ENCODE measurements at places on chromosomes 1 and 21.

- DNase-seq, result no peak
Measured at GRCh38 chr1:212629450-212630157, 21.0 kb downstream of the ATF3 start.

GRCh38 chr1:186793582-186793927, 35.2 kb upstream of the PLA2G4A start:
- DNase-seq, result no peak

DNA sequence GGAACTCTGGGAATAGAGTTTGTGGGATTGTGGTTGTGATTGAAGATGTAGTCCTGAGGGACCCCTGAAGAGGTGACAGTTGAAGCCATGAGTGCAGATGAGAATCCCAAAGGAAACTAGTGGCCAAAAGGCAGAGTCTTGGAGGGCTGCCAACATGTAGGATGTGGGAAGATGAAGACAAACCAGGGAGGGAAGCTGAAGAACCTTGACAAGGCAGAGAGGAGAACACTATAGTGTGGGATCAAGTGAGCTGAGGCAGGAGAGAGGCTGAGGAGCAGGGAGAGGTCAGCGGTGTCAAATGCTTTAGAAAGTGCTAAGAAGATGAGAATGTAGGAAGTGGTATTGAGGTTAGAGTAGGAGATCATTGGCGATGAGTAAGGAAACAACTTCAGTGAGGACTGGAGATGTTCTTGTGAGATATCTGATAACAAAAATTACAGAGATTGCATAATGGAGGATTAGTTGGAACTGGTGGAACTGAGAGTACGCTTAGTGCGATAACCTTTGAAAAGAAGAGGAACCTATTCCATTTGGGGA, 88.5 kb upstream of the VCAM1 start:
- no peak for DNase-seq

DNA sequence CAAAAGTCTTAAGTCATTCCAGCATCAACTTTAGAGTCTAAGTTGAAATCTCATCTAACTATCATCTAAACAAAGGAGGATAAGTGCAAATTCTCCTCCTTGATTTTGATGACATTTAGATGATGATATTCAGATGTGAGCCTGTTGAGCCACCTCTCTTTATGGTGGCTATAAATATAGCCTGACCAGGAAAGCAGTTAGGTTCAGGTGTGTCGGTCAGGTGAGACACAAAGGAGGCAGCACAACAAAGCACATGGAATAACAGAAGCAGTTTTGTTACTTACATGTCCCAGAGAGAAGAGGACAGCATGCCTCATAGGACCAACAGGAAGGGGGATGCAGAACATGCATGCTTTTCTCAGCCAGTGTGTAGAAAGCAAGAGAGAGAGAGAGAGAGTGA, 30.6 kb upstream of the PLA2G2A start:
- DNase-seq, result no peak

GRCh38 chr1:67429528-67430357, 459 bp downstream of the SERBP1 start:
- peak; percentile 28 for DNase-seq

DNA sequence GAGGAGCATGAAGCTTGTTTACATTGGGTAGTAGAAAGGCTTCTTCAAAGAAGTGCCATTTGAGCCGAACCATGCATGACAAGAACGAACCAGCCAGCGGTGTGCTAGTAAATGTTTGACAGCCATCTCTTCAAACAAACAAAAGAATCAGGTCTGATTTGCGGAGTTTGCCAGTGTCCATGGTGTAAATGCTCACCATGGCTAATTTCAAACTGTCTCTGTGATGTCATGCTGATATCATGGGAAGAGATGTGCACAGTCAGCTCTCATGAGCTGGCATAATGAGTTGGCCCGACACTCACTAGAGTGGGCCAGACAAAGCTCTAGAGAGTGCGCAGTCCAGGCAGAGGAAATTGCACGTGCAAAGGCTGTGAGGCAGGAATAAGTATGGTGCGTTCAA, 101.1 kb downstream of the KAZN start:
- no peak for DNase-seq

- no peak for DNase-seq
Measured at GRCh38 chr1:90007979-90008404, 13.1 kb downstream of the ZNF326 start.

- DNase-seq, result no peak
Measured at GRCh38 chr1:37001703-37002102, 32.6 kb downstream of the GRIK3 start.

DNA sequence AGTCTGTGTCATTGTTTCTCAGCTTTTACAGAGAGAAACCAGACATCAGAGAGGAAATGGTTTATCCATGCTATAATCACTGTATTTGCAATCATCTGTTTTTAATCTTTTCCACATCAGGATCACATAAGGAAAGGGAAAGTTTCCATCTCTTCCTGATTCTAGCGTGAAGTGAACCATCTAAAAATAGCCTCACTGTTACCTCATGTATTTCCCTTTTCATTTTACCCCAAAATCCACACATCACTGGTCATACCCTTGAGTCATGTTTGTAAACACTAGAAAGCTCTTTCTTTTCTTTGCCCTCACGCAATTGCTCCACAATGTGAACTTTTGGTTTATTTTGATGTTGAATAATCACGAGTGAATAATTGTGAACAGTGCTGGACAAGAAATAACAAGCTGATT, 146.0 kb downstream of the PLA2G4A start:
- DNase-seq, result no peak

- no peak for DNase-seq
Measured at GRCh38 chr1:241272828-241273227, 84.2 kb downstream of the RGS7 start.

- no peak for DNase-seq
Measured at GRCh38 chr1:57485643-57486042, 61.8 kb upstream of the DAB1 start.

DNA sequence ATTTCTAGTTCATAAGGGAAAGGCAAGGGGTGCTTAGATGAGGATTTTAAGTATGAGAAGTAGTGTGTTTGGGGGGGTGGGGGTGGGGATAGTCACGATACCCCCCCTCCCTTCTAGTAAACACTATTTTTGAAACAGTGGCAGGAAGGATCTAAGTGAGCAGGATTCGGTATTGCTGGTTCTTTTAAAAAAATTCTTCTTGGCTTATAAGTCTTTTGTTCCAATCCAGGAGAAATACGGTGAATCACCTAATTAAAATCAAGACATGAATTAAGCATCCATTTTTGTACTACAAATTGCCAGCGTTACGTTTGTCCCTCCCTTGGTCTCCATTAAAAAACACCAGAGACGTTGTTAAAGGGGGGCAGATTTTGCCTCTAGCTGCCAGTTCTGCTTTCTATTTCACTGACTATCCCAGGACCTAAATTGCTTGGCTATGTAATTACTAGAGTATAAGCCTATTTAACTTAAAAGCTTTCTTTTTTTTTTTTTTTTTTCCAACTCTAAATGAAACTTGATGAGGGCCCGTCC, 911 bp downstream of the LMO4 start:
- no peak for DNase-seq

DNA sequence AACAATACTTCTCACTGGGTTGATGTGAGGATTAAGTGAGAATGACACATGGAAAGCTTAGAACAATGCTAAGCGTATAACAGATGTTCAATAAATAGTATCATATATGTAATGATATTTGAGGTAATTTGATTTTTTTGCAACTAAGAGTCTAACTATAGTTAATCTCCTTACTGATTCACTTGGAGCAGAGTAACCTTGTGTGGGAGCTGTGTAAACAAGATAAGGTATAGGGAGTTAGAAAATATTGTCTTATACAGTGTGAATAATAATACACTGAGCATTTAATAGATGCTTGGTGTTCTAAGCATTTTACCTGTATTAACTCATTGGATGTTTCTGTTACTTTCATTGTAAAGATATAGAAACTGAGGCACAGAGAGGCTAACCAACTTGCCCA, 15.9 kb downstream of the RALGPS2 start:
- no peak for DNase-seq

GRCh38 chr1:207818971-207819451, 67.2 kb downstream of the CD46 start:
- no peak for DNase-seq

DNA sequence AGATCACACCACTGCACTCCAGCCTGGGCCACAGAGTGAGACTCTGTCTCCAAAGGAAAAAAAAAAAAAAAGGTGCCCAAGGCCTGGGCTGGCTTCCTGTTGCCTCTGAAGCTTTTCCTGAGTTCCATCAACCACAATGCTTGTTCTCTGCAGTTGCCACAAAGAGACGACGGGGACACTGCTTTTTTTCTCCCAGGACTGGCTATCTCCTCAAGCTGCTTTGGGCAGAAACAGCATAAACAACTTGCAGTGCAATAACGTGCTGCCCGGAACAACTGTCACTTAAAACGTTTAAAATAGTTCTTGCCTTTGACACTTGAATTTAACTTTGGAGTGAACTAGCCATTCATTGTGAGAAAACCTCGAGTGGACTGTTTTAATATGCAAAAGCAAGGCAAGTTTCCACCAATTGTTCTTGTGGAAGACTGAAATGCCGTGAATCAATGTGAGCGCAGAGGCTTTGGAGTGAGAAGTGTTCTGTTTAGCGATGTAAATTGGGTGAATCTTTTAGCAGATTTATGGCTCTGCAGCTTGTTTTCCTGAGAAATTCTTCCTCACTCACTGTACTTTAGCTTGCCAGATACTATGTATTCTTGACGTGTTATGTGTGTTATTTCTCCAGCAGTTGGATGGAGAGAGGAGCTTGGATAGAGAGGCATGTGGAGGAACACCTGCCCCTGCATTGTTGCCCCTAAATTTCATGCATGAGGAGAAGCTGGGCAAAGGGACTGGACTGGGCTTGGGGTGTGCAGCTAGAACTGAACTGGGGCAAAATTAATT, 188.1 kb upstream of the KIAA0040 start:
- DNase-seq, result no peak

DNA sequence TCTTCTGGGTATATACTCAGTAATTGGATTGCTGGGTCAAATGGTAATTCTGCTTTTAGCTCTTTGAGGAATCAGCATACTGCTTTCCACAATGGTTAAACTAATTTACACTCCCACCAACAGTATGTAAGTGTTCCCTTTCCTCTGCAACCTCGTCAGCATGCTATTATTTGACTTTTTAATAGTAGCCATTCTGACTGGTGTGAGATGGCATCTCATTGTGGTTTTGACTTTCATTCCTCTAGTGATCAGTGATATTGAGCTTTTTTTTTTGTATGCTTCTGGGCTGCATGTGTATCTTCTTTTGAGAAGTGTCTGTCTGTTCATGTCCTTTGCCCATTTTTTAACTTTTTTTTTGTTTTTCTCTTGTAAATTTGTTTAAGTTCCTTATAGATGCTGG, 279.4 kb downstream of the PTGER3 start:
- DNase-seq, result no peak

DNA sequence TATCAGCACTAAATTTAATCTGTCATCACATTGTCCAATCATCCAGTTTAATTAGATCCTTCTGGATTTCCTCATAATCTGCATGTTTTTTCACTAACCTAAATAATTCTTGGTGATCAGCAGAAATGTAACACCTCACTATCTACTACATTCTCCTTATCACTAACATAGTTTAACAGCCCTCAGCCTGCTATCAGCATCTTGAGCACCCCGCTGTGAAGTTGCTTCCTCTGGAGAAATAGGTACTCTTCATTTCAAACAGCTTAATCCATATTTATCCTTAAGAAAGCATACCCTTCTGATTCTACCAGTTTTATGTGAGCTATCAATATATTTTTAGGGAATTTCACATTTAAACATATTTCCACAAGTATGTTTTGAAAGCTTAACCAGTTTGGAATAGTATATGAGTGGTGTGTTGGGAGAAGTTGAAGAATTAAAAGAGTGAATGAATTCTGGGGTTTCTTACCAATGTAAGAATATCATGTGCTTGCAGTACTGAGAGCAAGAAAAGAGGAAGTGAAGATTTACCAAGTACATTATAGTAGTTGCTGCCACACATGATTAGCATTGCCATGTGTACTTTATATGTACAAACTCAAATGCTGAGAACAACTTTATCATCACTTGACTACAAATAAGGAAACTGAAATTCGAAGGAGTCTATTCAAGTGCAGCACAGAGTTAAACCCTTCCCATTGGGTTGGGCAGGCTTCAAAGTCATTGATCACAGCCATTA, 771.1 kb upstream of the ADGRL4 start:
- no peak for DNase-seq

GRCh38 chr1:21680381-21680780, 11.2 kb upstream of the RAP1GAP start:
- DNase-seq, result no peak

DNA sequence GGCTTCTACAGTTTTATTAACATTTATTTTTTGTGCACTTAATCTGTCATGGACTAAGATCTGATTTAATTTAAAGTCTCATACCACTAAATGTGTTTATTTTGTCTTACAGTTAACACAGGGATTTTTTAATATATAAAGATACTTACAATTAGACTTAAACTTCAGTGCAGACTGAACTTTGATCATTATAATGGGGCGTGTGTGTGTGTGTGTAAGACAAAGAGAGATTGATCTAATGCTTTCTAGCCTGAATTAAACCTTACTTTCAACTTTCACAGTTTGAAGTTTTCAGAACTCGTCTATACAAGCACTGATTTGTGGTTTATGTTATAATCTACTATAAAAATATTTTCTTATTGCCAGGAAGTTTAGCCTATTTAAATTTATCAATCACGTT, 150.8 kb downstream of the COP1 start:
- no peak for DNase-seq

DNA sequence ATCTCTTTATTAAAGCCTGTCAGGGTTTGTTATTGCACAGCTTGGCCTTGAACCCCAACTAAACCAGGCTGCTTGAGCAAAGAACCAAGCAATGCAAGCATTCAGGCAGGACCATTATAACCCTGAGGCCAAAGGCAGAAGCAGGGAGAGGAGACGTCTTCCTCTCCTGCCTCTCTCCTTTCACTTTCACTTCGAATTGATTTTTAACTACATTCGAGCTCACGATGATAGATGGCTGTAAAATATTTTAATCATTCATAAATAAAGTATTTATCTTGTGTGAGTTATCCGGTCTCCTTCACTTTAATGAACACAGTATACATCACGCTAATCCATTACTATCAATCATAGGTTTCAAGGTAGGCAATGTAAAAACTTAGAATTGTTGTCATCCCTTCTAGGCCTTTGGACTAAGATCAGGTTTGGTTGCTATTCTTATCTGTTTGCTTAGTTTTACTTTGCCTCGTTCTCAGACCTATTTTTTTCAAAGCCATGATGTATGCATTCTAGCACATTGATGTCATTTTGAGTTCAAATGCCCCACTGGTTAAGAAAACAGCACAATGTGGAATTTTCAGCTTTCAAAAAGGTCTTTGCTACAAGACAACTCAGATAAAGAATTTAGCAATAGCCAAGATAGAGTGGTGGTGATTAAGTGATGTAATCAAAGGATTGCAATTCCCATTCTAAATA, 480.2 kb upstream of the RUNX1 start:
- peak; percentile 32 for DNase-seq

Measured in Ammon's horn (tissue), 1 donor.